NCI-H345 (cell line): ENCODE measurements at places on chromosomes 12 and 14.

- DNase-seq = no peak
Observed at GRCh38 chr14:32667791-32668190, 270.9 kb upstream of the NPAS3 start.

- DNase-seq = peak; percentile 66
Observed at GRCh38 chr14:37592482-37593408, 2.3 kb downstream of the FOXA1 start.

- no peak for DNase-seq
Observed at GRCh38 chr12:77995436-77996167, 164.9 kb downstream of the NAV3 start.

DNA sequence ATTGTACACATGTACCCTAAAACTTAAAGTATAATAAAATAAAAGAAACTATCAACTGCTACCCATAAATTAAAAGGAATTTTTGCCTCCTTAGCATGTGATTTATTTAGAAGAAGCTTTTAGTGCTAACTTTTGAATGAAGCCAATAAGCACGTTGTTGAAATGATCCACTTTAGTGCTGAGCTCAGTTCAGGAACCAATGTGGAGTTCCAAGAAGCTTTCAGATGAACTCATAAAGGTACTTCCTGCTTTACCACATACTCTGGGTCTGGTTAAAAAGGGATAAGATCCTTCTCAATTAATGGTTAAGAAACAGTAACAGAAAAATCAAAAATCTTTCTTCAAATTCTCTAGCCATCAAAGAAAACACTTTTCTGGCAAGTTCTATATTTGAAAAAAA lies 39.4 kb downstream of the TMTC1 start:
- DNase-seq = no peak

DNA sequence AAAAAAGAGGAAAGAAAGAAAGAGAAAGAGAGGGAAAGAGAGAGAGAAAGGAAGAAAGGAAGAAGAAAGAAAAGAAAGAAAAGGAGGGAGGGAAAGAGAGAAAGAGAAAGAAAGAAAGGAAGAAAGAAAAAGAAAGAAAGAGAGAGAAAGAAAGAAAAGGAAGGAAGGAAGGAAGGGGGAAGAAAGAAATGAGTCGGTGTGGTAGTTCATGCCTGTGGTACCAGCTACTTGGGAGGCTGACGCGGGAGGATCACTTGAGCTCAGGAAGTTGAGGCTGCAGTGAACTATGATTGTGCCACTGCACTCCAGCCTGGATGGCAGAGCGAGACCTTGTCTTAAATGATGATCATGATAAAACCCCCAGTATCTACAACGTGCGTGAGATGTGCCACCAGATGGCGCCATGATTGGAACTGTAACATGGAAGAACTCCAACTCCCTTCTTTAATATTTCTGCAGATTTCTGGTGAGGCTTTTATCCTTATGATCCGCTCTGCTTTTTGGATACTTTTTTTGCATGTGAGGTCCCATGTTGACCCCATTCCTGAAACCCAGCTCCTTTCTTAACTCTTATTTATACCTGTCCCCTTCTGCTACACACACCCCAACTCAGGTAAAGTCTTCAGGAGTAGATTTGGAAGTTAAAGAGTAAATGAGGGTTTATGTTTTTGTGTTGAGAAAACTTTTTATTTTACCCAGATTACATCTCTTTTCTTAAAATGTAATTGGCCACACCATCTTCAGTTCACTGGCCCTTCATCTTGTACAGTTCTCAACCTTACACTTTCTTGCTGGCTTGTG lies 25.6 kb downstream of the RNASE10 start:
- DNase-seq = peak; percentile 46

DNA sequence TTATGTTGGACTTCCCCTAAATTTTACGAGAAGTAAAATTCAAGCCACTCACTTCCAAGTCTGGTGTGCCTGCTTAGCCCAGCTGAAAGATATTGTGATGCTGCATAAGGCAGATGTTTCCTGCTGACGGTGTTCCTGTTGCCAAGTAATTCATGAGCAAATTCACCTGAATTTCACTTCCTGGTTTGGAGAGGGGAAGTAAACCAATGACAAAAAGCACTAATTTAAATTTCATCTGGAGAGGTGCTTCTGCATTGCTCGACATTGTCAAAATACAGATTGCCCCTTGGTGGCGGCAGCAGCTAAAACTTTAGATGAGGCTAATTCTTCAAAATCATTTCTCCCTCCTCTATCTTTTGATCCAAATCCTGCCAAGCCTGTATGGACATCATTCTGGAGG lies 281.1 kb downstream of the AACS start:
- no peak for DNase-seq

DNA sequence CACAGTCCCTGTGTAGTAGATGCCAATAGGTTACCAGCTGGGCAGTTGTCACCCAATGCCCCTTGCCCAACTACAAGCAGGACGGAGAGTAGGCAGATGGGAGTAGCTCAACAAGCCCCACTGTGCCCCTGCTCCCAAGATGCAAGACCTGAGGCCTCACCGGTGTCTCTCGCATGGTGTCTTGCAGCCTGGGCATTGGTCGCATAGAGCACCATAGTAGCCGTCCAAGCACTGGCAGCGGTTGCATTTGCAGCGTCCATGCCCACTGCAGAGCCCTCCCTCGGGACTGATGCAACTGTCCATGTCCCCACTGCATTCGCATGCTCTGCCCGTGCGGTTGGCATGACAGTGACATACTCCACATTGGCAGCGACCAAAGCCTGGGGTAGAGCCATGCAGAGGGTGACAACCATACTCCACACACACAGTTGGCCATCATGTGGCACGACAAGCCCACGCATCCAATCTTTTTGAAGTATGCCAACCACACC lies 11.9 kb upstream of the CSAD start:
- no peak for DNase-seq

DNA sequence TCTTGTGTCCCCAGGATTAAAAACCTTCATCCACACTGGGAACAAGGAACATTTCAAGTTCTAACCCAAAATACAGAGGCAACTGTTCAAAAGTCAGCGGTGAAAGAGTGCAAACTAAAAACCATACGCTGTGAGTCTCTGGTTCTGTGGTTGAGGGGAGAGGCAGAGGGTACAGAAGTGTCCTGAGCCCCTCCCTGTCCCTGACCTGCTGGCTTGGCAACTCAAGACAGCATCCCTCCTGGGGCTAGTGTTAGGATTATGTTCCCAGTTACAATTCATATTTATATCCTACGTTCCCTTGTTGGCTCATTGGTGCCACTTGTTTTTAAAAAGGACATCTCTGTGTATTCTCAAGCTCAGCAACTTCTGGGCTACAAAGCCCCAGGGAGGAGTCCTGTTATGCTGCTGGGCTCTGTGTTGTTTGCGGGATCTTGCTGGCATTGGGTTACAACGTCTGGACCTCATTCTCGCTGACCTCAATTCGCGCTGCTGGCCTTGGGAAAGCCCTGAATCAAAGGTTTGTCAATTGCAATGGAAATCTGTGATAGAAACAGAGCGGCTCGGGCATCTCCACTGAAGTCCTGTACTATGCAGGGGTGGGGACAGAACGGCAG lies 420.8 kb downstream of the FUT8 start:
- no peak for DNase-seq

DNA sequence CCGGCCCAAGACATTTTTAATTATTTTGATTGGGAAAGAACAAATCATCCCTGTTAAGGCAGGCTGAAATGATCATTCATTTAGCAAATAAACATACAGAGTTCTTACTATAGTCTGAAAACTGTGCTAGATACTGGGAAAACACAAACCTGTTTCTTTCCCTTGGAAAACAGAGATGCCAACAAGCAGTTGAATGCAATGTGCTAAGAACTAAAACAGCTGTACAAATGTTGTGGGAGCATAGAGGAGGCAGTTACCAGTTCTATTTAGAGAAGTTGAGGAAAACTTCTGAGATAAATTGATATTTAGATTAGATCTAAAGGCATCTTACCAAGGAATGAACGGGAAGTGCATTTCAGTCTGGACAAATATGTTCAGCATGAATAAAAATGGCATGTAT lies 3.2 kb upstream of the NECAP1 start:
- no peak for DNase-seq

GRCh38 chr12:67356380-67356774 lies 87.2 kb downstream of the CAND1 start:
- DNase-seq = peak; percentile 16

DNA sequence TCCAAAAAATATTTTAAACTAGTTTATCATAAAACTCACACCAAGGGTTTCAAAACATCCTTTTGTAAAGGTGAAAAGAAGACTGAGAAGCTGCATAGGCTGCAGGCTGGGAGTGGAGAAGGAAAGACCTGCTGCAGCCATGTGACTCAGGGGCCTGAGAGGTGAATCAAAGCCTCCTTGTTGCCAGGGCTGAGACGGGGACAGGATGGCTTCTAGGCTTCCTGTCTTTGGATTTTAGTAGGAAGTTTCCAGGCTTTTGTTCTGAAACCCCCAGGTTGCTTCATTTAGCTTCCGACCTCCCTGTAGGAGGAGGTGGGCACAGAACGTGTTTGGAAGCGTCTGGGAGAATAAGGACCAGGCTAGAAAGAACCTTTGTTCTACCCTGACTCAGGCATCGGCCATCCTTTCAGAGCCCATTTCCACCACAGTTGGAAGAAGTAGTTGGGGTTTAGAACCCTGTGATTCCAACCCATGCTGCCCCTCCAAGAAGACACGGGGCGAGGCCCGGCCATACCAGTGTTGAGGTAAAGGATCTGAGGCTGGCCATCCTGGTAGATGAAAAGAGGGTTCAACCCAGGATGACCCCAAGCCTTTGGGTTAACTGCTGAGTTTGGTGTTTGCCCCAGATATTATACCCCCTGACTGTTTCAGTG lies 122.4 kb downstream of the SLC25A47 start:
- DNase-seq = no peak

DNA sequence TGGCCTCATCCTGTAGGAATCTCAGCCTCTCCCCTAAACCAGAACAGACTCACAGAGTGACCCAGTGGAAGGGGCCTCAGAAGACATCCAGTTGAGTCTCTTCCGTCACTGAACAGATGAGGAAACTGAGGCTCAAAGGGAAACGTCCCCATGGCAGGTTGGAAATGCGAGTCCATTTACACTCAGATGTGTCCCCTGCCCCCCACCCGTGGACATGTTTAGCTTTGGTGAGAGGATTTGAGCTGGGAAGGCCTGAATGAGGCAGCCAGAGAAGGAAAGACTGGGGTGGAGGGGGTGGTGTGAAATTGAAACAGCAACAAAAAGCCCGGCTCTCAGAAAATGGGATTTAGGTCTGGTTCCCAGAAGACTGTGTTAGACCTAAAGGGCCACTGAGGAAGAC lies 1.7 kb downstream of the FAIM2 start:
- DNase-seq = no peak

- DNase-seq = no peak
Observed at GRCh38 chr12:123278101-123278627, 6.5 kb upstream of the CDK2AP1 start.

DNA sequence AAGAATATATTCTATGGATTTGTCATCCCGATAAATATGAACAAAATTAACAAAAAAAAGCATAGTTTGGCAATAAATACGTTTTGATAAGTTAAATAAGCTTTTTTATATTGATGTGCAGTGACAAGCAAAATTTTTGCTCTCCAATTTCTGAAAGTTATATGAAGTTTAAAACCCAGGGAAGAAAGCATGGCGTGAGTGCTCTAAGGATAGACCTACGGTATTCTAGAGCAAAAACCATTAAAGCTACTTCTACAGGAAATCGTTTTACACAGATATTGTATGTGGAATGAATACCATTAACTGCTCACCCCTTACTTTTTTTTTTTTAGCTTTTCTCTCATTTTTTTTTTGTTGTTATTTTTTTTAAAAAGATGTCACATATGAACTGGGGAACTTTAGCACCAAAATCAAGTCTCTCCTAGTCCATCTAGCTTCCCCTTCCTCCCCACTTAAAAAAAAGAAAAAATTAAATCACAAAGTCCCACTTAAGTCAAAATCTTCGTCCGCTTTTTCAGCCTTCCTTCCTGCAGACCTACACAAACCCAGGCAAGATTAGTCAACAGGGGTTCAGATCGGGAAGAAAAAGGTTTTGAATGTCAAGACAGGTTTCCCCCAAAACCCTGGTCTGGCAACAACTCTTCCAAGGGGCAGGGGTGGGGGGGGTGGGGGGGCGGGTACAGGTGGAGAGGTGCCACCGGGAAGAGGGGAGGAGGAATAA lies 4.4 kb downstream of the ZFP36L1 start:
- no peak for DNase-seq

- no peak for DNase-seq
Observed at GRCh38 chr12:28107679-28108078, 82.6 kb upstream of the CCDC91 start.

- peak; percentile 73 for DNase-seq
Observed at GRCh38 chr14:29222671-29223268, 456.2 kb downstream of the FOXG1 start.

DNA sequence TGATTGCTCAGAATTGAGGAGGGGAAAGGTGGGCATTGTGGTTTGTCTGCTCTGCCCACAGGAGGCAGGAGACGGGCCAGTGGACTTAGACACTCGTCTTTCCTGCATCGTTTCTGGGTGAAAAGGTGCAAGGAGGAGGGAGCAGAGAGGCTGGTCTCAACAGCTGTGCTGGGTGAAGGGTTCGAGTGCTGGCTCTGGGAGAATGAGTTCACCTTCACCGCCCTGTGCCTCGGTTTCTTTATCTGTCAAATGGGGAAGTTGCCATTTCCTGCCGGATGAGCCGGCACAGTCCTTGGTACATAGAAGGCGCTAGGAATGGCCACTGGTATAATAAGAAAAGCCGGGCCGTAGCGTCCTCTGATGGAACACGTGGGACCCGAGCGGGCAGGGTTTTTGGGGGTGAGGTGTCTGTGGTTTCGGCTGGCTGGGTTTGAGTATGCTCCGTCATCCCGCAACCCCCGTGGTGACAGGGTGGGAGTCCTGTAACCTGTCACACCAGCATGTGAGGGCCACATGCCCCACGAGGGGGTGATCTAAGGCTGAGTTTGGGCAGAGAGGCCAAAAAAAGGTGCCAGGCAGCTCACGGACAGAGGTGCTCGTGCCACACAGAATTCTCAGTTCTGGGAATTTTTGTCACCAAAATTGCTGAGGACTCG lies 7.3 kb downstream of the BCL7A start:
- DNase-seq = no peak

- DNase-seq = no peak
Observed at GRCh38 chr12:25491396-25492325, 61.4 kb downstream of the LMNTD1 start.

GRCh38 chr12:56590237-56590830 lies 39.8 kb downstream of the BAZ2A start:
- peak; percentile 5 for DNase-seq

DNA sequence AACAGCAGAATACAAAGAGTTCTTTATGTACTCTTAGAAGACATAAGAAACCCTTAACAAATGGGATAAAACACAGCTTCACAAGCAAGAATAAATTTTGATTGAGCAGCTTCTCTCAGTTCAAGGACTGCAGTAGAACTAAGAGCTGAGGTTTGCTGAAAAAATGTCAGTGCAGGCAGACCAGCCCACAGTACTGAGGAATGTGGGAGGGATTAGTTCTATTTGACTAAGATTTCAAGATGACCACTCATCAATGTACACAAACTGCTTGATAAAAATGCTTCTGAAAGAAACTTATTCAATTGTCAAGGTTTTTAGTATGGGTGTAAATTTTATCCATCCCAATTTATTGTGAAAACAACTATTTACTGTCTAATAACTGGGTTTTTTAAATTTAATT lies 138.4 kb downstream of the SEC23A start:
- no peak for DNase-seq
